ENCODE measurements at places on chromosomes 12 and 14.

DNA sequence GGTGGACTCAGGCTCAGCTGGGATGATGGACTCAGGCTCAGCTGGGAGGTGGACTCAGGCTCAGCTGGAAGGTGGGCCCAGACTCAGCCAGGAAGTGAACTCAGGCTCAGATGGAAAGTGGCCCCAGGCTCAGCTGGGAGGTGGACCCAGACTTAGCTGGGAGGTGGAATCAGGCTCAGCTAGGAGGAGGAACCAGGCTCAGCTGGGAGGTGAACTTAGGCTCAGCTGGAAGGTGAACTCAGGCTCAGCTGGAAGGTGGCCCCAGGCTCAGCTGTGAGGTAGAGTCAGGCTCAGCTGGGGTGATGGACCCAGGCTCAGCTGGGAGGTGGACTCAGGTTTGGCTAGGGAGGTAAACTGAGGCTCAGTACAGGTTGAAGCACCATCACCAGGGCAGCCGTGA is 21.8 kb upstream of the C14orf180 start:
- no peak for DNase-seq

GRCh38 chr12:86834217-86834616 is 578.0 kb upstream of the MGAT4C start:
- no peak for DNase-seq

DNA sequence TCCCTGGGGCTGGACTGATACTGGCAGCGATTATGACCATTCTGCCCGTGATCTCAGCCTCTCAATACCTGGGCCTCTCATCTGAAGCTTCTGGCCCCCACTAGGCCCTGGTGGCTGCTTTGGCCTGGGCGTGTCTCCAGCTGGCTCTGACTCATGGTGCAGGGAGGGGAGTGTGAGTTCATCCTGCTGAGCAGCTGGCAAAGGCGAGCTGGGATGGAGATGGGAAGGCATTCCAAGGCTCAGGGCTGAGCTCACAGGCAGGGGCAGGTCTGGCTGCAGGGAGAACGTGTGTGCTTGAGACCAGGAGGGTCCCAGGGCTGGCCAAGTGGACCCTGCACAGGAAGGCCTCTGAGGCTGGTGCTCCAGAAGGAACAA is 221.8 kb downstream of the TMEM121 start:
- peak; percentile 70 for DNase-seq

DNA sequence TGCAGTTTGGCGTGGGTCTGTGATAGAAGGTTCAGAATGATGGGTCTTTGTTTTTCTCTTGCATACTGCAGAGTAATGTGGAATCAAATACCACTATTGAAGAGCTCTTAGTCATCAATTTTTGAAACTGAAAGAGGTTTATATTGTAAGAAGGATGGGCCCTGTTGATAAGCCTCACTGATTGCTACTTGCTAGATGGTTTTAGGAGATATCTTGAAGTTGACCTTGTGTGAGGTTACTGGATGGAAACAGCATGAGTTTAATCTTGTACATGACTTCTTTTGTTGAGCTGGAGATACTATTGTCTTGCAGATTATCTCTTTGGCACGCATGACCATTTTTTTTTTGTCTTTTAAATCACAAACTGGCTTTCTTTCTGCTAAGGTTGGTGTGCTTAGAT is 13.8 kb downstream of the BICD1 start:
- DNase-seq, result no peak

- DNase-seq, result no peak
Measured at GRCh38 chr12:120169946-120170345, 24.6 kb downstream of the GCN1 start.

DNA sequence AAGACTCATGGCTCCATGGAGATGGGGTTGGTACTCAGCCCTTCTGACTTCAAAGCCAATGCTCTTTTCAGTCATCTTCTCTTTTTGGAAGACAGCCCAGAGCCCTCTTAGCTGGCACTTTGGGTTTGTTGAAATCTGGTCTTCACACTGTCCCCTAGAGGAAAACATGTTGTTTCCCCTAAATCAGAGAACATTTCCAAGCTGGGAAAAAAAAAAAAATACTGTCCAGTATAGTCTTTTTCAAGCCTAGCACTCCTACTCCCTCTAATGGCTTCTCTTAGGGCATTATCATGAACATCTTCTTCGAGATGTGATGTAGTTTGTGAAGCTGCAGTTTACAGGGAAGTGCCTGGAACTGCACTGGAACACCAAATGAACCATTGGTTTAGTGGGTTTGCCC is 3.0 kb upstream of the ZC3H14 start:
- DNase-seq, result no peak

DNA sequence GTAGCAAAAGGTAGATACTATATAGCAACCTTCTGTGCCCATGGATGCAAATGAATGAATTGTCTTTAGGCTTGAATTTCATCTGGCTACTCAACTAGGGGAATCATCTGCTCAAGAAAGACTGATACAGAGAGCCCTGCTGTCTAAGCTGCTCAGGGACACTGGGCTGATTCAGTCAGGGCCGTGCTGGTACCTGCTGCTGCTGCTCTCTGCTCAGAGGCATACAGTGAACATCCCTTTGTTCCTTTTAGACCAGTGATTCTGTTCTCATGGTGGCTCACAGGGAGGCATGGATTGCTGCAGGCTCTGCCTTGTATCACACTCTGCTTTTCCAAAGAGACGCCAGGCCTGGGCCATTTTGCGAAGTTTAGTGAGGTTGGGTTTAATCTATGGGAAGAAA is 14.1 kb downstream of the EIF2B2 start:
- DNase-seq, result no peak

GRCh38 chr14:49951691-49952345 is 58.9 kb downstream of the ARF6 start:
- no peak for DNase-seq

DNA sequence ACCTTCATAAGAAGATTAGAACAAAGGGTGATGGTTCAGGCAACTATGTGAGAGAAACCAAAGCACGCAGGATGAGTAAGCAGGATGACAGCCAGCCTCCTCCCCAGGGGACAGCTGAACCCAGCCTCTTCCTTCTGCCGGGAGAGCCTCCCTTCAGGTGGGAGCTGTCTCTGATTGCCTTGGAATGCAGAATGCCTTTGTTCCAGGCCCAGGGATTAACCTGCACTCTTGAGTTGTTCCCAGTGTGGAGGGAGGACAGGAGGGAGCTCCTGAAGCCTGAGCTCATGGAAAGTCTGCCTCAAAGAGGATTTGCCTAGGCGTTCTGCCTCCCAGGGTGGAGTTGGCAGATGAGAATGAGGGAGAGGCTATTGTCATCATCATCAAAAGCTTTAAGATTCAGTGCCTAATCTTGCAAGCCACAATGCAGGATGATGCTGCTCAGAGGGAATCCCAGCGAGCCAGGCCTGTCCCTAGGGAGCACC is 3.6 kb upstream of the KRT6A start:
- DNase-seq, result no peak

GRCh38 chr12:19778172-19778571 is 338.9 kb downstream of the AEBP2 start:
- DNase-seq, result no peak

DNA sequence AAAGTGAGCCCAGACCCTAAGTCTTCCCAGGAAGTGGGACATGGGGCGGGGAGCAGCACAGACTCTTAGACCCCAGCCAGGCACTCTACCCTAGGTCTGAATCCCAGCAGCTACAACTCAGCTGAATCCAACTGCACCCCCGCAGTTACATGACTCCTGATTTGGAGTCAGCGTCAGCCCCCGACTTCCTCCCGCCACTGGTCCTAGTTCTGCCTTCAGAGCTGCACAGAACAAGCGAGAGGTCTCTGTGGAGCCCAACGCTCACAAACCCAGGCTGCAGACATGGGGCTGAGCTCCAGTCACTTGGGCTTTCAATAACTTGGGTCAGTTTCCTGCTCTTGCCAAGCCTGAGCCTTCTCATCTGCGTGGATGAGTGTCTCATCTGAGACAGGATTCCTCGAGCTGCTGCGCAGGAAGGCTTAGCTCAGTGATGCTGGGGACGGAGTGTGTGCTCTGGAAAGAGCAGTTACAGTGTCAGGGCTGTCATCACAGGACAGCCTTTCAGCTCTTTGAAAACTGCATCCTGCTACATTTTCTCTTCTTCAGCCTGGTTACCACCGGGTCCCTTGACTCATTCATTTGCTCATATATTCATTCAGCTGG is 30.6 kb upstream of the NXPH4 start:
- DNase-seq, result no peak

DNA sequence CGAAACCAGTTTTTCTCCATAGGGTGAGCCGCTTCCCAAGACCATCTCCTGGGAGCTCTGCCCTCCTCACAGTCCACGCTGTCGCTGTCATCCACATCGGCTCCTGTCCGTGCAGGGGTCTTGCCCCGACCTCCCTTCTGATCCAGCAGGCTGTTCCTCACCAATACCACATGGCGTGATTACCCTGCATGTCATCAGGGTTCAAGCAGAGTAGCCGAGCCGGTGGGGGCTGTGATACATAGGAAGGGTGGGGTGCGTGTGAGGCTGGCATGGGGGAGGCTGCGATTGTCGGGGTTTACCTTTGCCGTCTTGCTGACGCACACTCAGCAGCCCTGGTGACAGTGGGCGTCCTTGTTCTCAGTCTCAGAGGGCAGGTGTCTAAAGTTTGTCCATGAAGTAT is 17.0 kb downstream of the TEDC1 start:
- no peak for DNase-seq

DNA sequence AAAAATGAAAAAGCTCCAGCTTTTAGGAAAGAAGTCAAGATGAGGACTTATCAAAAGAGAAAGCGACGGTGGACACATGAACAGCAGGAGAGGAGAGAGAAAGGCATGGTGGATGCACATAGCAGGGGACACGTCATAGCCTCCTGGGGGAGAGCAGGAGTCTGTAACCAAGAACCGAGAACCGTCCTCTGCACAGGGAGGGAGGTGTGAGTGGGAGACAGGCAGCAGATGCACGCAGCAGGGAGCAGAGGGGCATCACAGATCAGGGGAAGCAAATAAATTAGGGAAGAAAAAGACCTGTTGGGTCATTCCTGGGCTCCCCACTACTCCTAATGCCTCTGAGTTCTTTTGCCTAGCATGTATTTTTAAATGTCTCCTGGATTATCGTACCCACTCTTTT is 138.1 kb upstream of the RMST start:
- no peak for DNase-seq

DNA sequence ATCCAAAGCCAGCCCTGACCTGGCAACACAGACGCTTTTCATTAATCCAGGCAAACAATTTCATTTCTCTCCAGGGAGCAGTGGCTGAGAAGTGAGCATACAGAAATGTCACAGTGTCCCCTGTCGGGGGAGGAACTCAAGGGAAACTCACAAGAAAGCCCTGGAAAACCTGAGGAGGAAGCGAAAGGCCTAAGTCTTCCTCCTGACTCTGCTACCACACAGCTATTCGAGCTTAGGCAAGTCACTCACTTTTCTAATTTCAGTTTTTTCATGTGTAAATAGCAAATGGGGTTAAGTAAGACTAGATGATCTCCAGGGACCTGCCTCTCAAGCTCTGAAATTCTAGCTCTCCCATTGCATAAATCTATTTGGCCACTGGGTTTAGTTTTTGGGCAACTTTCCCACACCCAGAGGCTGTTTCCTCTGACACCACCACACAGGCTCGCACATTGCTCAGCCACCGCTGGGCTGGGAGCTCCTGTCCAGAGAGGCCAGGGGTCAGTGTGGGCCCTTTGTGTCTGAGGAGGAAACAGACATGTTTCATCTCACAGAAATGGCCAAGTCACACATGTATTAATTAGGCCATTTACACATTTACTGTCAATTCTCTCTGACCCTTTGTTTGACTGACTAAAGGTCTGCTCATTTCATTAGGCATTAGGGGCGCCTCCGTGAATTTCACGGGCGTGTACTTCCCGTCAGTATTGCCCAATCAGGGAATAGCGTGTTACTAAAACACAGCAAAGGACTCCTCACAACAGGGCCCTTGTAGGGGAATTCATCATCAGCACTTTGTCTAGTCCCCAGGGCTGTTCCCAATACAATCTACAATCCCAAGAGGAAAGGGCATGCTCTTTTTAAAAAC is 9.8 kb upstream of the PNMA1 start:
- DNase-seq, result no peak

DNA sequence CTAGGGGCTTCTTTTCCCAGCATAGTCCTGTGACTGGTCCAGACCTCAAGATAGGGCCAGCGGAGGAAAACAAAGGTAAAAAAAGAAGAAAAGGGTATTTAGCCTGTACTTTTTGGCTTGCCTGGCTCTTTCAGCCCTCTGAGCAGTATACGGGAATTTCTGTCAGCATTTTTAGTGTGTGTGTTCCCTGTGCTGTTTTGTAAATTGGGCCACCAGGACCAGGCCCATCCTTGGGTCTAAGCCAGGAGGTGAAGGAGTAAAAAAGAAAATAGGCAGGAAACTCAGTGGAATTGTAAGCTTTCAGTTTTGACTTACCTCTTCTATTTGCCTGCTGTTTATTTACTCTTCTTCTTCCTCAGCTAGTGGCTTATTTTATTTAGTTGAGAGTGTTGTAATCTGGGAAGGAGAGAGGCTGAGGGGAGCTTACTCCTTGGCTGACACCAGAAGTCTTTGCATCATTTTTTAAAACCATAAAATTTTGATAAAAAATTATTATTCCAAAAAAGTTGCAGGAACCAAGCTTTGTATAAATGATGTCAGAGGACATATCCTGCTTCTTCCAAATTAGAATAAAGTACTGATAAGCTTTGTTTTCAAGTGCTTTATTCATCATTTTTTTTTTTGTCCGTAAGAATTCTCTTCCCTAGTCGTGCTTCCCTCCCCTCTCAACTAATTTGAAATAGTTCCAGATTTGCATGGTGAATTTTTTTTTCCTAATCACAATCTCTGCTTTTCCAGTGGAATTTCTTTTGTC is 63.7 kb downstream of the DIP2B start:
- DNase-seq, result no peak

- no peak for DNase-seq
Measured at GRCh38 chr12:109182041-109182839, 65.9 kb downstream of the ACACB start.

DNA sequence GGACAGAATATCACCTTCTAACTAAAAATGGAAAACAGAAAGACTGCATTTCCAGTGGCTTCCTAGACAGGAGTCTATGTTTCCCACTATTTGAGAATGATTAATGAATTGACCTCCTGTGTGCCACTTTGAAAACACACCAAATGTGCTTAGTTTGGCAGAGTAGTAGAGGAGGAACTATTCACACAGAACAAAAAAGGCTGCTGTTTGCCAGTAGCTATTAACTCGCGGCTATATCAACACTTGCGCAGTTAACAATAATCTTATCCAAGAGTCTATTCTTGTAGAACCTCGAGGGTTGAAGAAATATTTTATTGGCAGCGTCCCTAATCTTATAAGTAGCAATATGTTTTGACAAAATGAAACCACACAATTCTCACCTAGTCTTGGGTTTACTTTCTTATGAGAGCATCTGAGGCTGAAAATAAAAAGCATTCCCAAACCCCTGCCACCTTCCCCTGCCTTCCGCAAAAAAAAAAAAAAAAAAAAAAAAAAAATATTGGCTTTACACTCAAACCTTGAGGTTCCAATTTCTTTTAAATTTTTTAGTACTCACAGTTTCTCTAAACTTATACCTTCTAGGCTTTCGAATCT is 127.3 kb upstream of the FLRT2 start:
- peak; percentile 15 for DNase-seq
